ENCODE measurements at places on chromosomes 2 and 18.
A peak's percentile ranks its signal among the peaks of the same experiment; 100 is the strongest.

GRCh38 chr2:1821530-1821929 lies 77.2 kb upstream of the PXDN start:
- DNase-seq: no peak

GRCh38 chr2:209473930-209474419 lies 50.1 kb downstream of the MAP2 start:
- peak; percentile 50 for DNase-seq

DNA sequence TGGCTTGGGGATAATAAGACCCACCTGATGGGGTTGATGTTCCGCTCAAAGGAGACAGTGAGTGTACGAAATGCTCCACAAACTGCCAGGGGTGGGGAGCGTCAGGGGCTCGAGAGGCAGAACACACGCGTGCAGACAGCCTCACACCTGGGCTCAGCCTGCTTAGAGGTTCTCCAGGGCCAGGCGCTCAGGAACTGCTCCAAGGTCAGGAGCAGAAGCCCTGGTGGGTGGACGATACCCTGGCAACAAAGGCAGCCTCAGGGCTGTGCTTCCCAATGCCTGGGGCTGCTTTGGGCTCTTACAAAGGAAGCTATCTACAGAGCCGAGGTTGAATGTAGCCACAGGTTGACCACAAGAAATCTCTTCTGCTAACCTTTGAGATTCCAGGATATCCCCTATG lies 114.4 kb downstream of the CLIP4 start:
- no peak for DNase-seq

GRCh38 chr2:235494716-235495372 lies 1.0 kb downstream of the AGAP1 start:
- DNase-seq: no peak

DNA sequence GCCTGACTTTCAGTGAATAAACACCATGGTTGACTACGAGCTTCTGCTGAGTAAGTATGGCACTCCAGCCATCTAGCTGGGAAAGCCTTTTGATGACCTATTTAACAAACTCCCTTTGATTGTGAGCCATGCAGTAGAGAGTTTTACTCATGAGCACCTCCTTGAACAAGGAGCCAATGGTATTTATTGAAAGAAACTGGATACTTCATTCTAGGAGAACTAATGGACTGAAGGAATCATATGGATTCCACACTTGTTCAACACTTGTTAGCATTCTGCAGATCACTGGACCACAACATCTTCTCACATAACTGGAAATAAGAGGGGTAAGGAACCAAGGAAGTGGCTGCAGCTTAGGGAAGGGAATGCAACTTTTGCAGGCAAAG lies 320.9 kb upstream of the ETAA1 start:
- no peak for DNase-seq

GRCh38 chr2:121128741-121129659 lies 156.0 kb downstream of the TFCP2L1 start:
- peak; percentile 51 for DNase-seq

GRCh38 chr2:150889141-150889540 lies 372.5 kb downstream of the RBM43 start:
- no peak for DNase-seq

- DNase-seq: peak; percentile 24
Measured at GRCh38 chr18:3441290-3441689, 8.7 kb upstream of the TGIF1 start.

DNA sequence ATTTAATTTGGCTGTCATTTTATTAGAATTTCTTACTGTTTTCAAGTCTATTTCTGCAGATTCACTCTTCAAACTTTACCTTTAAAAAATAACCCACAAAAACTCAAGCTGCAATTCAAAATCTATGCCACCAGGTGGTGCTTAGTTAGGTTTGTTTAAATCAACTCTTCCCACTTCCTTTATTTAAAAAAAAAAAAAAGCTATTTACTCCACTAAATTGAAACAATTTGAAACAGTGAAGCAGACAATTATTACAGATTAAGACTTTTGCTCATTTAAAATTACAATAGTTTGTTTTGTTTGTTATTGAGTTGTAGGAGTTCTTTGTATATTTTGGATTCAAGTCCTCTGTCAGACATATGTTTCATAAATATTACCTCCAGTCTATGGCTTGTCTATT lies 300.0 kb downstream of the PDE11A start:
- peak; percentile 51 for DNase-seq

DNA sequence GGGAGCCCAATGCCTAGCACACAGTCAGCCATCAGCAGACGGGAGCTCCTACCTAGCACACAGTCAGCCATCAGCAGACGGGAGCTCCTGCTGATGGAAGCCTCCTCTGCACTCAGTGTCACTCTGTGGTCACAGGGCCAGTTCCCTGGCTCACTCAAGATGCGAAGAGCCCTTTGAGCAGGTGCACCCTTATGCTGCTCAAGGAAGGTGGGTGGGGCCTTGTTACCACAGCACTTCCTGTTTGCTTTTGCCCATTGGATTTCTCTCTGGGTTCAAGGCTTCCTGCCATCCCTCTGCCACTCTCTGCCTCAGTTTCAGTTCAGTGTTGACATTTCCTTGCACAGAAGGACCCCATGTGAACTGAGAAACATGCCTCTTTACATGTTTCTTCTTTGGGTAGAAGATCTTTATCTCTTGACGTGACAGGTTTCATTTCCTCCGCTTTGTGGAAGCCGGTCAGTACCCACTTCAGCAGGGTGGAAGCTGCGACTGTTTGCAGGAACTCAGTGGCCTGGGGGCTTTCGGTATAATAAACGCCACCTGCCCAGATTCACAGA lies 11.6 kb downstream of the TRIB2 start:
- DNase-seq: no peak

DNA sequence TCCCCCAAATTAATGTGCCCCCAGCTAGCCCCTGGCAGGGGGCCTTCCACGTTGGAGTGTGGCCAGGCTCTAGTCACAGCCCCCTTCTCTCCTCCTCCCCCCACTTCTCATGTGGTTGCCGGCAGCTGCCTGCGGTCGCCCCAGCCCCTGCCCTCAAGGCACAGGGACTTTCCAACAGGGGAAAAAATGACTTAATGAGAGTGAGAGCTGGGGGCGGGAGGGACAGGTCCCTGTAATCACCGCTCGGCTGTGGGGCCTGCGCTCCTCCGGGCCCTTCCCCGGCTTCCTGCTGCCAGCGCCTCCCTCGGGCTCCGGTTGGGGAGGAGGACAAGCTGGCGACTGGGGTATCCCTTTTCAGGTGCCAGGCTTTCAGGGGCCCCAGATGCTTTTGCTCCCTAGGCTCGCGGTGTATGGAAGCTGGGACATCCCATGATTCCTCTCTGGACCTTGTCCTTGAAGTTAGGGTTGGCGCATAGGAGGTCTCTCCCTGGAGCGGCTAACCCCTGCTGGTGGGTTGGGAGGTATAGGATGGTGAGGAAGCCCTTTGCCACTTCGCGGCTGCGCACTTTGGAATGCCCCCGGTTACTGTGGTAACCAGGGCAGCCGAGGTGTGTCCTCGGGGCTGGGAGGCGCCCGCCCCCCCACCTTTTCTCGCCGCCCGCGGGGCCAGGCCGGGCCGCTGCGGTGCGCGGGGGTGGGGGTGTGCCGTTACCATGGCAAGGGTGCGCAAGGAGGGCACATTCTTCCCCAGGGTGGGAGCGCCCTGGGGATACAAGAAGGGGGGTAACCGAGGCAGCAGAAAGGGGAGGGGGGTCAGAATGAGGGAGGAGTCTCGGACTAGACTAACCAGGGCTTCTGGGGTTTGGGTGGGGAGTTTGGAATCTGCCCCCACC lies 16.1 kb downstream of the WNT10A start:
- no peak for DNase-seq

- DNase-seq: no peak
Measured at GRCh38 chr2:126863336-126864015, 35.2 kb upstream of the TEX51 start.
